ENCODE measurements at places on chromosomes 5 and 9.

GRCh38 chr9:116352958-116353357 lies 199.4 kb downstream of the PAPPA start:
- DNase-seq = no peak

GRCh38 chr9:20579524-20580314 lies 42.6 kb downstream of the MLLT3 start:
- no peak for DNase-seq

GRCh38 chr5:168356592-168356991 lies 65.1 kb downstream of the WWC1 start:
- no peak for DNase-seq

- DNase-seq = no peak
Observed at GRCh38 chr9:37801959-37802711, 1.5 kb downstream of the DCAF10 start.

DNA sequence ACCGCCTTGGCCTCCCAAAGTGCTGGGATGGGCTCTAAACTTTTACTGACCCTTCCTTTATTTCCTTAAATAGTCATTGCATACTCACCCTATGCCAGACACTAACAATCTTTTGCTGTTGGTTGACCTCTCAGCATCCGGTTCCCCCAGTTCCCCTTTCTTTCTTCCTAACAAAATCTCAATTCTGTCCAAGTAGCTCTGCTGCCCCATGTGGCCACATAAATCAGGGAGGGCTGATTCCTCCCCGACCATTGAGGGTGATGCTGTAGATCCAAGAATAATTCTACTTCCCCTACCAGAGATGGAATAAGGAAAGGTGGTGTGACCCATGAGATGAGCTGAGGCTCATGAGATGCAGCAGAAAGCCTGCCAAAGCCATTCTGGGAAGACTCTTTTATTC lies 315.3 kb upstream of the MSX2 start:
- DNase-seq = no peak

DNA sequence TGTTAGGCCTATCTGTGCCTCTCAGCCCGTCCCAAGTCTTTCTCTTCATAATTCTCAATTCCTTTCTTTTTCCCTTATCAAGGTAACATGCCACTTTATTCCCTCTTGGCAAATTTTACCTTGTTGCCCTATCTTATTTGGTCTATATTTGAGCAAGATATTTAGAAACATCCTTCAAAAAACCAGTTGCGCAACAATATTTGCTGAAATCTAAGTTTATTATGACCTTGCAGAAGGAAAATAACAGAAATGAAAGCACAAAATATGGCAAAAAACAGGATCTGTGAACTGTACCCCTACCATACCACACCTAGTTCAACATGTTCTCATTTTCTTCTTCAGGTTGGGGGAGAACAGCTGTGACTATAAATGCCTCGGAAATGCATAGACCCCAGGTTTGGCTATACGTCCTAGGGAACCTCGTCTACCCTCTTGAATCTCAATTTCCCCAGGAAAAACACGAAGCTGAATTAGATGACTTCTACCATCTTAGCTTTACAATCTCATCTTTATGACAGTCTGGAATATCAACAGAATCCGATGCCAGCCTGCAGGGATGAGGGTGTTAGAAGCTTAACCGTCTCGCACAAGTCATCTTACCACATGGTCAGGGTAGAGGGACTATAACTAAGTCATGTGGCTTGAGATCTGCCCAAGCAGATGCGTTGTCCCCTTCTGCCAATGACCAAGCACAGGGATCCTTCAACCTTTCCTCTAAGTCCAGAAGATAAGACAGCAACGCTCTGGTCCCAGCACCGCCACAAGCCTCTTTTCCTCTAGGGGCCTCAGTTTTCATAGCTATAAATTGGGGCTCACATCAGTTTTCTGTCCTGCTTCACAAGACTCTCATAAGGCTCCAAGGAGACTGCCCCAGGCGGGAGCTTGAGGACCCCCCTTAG lies 1.3 kb downstream of the LCP2 start:
- no peak for DNase-seq

- no peak for DNase-seq
Observed at GRCh38 chr9:4583001-4583400, 79.1 kb upstream of the PLPP6 start.

- DNase-seq = no peak
Observed at GRCh38 chr5:35058374-35058788, 10.6 kb upstream of the AGXT2 start.

- no peak for DNase-seq
Observed at GRCh38 chr5:63831381-63831780, 130.9 kb downstream of the HTR1A start.

DNA sequence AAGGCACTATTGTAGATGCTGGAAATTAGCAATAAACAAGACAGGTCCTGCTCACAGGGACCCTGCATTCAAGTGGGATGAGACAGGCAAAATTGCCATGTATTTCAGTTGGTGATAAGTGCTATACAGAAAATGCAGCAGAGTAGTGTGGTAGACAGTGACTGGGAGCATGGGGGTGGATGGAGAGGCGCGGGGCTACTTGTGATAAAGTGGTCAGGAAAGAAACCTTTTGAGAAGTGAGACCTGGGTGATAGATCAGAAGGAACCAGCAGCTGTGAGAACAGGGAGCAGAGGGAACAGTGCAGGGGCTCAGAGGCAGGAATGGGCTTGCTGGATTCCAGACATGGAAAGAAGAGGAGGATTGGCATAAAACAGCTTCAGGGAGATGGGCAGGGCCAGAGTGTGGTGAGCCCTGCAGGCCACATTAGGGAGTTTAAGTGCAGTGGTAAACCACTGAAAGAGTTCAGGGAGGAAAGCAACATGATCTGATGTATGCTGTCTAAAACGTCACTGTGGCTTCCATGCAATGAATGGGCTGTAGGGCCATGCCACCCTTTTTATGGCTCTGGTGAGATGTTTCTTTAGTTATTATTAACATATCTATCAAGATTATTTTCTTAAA lies 7.3 kb downstream of the CRHBP start:
- no peak for DNase-seq

Measured in NCI-H1436 (cell line).